Fibroblast of the aortic adventitia (primary cell): ENCODE measurements at places on chromosomes 12 and 14.

GRCh38 chr14:52402812-52403526, 88.9 kb downstream of the PTGER2 start:
- DNase-seq, result peak; percentile 66

DNA sequence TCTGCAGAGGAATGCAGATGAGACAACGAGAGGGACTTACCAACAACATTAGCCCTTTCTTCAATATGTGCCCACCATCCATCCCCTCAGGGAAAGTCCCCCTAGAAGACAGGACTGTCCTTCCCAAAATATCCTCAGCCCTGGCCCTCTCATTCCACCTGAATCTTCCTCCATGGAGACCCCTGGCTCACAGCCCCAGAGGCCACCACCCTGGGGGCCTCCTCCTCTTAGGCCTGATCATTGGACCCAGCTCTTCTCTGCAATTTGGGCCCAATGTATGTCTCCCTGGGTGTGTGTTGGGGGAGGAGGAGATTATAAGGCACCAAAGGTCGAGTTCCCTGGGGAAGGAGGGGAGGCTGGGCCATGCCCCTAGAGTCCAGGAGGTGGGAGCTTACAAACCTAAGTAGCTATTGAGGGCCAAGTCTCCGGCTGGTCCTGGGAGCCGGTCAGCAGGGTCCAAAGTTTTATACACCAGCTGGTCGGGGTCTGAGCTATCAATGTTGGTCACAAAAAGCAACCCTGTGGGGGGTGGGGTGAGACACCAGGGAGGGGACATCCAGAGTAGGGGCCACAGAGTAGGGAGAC, 8.1 kb downstream of the ITGA7 start:
- no peak for DNase-seq

DNA sequence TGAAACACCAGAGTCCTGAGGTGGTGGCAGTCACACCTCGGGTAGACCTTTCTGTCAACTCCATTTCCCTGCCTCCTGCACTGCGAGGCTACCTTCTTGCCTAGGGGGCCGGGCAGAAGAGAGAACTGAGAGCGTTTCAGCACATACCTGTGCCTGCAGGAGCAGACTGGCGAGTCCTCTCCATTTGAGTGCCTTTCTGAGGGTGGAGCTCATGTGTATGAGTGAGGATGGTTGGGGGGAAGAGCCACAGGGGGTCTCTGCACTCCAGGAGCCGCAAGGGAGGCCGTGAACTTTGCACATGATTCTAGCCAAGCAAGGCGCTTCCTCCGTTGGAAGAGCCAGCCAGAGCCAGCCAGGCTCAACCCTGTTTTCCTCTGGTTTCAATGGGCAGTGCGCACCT, 31.0 kb upstream of the CCND2 start:
- DNase-seq, result no peak

DNA sequence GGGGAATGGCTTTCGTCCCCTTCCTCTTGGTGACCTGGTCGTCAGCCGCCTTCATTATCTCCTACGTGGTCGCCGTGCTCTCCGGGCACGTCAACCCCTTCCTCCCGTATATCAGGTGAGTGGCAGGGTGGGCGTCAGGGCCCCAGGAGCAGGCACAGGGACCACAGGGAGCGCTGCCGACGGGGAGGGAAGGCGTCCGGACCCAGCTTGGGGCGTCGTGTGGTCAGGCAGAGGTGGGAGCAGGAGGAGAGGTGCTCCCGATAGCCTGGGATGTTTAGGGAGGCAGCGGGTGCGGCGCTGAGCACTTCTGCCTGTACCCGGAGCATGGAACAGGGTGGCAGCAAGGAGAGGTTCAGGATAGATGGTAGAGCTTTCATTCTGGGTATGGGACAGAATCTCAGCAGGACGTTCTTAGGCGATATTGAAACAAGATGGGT, 444 bp downstream of the DRAM1 start:
- DNase-seq, result peak; percentile 31

- DNase-seq, result no peak
Measured at GRCh38 chr14:55045087-55045486, 6.4 kb upstream of the MAPK1IP1L start.

DNA sequence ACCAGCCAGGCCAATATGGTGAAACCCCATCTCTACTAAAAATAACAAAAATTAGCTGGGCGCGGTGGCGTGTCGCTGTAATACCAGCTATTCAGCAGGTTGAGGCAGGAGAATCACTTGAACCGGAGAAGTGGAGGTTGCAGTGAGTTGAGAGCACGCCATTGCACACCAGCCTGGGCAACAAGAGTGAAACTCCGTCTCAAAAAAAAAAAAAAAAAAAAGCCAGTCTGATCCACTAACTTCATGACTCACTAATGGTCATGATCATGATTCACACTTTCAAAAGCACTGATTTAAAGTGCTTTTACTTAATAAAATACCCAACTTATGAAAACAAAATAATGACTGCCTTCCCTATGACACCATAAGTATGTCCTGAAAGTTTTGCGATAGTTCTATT, 38.4 kb upstream of the CPM start:
- peak; percentile 70 for DNase-seq

DNA sequence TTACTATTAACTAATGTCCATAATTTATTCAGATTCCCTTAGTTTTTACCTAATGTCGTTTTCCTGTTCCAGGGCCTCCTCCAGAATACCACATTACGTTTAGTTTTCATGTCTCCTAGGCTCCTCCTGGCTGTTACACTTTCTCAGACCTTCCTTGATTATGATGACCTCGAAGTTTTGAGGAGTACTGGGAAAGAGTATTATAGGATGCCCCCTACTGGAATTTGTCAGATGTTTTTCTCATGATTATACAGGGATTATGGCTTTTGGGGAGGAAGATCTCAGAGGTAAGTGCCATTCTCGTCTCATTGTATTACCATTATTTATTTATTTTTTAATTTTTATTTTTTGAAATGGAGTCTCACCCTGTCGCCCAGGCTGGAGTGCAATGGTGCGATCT, 17.7 kb upstream of the C1S start:
- peak; percentile 64 for DNase-seq

DNA sequence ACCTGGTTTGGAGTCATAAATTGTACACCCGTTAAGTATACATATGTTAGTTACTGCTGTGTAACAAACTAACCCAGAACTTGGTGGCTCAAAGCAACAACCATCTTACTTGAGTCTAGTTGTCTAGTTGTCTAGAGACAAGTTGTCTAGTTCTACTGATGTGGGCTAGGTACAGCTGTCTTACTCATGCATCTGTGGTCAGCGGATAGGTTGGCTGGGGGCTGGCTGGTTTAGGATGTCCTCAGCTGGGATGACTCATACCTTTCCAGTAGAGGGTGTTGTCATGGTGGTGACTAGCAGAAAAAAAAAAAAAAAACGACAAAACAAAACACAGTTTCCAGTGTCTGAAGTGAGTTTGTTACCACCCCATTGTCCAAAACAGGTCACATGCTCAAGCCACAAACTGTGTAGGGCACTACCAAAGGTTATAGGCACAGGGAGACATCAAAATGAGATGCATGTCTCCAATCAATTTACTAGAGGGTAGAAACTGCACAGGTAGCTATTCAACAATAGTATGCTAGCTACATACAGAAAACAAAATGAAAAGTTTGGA, 680.3 kb downstream of the MED13L start:
- DNase-seq, result peak; percentile 35

DNA sequence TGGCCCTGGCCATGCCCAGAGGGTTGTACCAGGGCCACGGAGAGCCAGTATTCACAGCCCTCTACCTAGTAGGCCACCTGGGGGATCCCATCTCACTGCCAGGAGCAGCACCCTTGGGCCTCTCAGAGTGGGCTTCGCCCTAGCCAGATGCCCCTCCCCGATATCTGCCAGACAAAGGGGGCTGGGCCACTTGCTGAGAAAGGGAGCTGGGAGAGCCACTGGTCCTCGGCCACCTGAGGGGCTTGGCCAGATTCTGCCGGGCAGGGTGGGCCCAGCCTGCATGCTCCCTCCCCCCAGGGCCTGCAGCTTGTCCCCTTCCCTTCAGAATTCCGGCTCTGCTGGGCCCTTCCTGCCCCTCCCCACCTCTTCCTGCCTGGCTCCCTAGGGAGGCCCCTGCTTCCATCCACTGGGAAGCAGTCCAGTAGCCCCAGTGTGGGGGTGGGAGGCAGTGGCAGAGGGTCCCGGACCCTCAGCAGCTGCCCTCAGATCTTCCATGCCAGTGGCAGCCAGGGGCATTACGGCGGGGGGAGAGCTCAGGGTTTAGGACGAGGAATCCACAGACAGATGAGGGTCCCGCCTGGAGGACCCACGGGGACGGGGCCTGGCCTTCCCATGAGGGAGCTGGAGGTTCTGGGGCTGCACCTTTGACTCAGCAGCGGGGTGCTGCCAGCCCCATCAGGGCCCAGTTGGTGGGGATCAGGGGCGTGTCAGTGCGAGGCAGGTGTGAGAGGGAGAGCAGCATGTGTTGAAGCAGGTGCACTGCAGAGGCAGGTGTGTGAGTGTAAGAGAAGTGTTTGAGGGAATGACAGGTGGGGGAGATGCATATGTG, 2.4 kb downstream of the CRIP2 start:
- no peak for DNase-seq

GRCh38 chr12:62893276-62893675, 41.7 kb downstream of the PPM1H start:
- DNase-seq, result no peak

DNA sequence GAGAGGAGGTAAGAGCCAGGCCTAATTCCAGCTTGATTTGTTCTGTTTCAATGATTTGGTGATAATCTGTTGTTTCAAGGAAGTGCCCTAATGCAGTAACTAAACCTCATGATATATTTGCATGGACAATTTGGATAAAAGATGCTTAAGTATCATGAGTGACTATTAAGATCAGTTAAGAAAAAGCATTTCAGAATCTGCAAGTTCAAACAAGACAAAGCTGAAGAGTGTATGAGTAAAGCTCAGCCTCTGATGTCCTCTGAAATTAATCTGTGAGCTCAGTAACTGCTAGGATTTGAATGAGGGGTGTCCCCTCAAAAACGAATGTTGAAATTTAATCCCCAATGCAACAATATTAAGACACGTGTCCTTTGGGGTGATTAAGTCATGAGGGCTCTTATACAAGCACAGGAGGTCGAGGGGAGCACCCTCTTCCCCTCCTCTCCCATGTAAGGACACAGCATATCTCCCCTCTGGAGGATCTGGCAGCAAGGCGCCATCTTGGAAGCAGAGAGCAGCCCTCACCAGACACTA, 949.2 kb downstream of the GALC start:
- DNase-seq, result no peak

DNA sequence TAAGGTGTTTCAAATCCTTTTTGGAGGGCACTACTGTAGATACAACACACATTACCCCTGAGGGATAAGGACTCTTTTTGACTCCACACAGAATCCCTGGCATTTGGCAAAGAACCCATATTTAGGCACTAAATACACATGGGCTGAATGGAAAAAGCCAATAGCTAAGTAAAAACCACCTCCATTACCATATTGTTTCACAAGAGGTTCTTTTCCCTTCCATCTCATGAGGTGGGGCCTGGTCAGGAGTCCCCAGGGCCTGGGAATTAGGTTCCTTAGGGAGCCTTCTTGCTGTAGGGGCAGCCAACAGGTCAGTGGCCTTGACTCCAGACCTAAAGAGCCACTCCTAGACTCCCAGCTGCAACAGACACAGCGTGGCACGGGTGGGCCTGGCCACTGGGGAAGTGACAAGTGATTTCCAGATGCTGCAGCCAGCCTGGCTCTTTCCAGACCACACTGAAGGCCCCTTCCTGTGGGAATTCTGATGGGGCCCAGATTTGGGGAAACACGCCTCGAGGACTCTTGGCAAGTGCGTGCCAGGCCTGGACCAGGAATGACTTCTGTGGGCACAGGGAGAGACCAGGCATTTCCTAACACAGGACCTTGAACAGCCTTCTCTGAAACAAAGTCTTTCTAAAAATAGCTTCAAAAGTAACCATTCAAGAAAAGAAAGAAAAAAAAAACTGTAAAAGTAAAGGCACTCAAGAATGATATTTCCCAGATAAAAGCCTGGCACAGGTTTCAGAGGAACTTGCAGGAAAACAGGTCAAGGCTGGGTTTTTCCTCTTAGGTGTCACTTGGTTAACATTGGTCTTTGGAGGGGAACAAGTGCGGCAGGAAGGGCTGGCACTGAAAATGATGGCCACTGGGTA, 18.1 kb downstream of the SSH1 start:
- DNase-seq, result peak; percentile 94

DNA sequence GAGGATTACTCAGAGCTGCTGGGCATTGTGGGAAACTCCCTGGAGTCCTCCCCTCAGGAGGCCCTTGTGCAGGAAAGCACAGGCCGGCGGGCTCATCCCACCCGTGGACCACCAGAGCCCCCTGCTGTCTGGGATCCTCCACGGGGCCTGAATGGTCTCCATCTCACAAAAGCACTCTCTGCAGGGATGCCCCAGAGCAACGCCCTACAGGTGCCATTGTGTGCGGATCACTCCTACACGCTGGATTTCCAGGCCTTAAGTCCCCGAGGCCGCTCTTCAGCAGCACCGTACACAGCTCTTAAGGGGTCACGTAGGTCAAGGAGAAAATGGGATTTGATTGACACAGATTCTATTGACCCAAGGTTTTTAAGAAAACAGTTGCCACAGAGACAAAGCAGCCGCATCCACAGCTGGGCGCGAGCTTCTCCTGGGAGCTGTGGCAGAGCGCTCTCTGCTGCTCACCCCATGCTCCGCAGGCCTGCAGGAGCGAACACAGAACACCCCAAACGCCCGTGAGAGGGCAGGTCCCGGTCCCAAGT, 36.7 kb upstream of the RIMBP2 start:
- DNase-seq, result no peak

DNA sequence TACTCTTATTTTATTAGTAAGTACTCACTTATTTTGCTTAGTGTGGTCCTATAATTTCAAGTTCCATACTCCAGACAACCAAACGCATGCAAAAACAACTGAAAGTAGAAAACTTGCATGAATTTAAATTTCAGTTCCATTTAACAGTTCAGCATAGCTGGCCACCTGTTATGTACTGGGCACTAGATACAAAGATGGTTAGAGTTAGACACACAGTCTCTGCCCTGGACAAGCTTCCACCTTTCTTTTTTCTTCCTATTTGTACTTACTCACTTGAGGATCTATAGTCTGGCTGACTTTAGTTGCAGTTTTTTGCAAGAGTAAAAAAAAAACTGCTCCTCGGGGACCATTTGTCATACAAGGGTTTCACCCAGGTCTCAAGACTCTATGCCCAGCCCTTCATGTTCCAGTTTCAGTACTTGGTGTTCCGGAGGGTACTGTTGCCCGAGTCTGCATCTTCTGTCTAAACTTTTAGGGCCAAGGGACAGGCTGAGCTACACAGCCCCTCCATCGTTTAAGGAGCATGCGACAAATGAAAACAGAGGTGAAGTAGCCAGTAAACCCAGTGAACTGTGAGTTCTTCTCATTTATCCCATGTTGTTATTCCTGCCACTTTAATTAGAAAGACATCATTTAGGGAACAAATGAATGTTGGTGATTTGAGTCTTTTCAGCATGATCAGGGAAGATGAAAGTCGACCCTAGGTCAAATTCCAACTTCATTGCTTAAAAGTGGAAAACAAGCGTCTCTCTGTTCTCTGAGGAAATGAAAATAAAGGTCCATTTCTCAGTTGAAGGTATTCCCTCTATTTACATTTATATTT, 22.3 kb downstream of the RPGRIP1 start:
- DNase-seq, result no peak
